ENCODE measurements at places on chromosomes 11 and 22.

GRCh38 chr11:1479006-1479677 is 7.4 kb downstream of the MOB2 start:
- no peak for DNase-seq

GRCh38 chr22:25554689-25555088 is 9.8 kb upstream of the GRK3 start:
- DNase-seq = no peak

DNA sequence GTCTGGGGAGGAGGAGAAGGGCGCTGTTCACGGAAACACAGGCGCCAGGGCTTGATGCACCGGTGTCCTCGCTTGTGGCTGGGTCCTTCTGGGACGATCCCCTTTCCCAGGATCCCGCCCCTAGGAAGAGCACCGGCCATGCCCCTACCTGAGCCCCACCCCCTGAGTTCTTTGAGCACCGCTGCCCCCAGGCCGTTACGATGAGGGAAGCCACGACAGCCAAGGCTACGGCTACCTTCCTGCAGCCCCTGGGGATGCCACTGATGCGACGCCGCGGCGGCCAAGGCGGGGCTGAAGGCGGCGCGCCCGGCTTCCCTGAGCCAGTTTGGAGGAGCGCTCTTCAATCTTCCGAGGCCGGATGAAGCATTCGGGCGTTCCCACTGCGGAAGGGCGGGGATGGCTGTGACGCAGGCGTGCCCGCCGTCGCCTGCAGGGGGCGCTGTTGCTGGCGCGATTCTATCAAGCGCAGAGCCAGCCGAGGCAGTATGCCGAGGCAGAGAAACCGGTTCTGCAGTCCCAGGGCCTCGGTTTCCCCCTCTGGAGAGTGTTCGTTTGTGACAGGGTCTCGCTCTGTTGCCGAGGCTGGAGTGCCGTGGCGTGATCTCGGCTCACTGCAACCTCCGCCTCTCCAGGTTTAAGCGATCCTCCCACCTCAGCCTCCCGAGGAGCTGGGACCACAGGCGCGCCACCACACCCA is 9.7 kb upstream of the NEFH start:
- peak; percentile 35 for DNase-seq

DNA sequence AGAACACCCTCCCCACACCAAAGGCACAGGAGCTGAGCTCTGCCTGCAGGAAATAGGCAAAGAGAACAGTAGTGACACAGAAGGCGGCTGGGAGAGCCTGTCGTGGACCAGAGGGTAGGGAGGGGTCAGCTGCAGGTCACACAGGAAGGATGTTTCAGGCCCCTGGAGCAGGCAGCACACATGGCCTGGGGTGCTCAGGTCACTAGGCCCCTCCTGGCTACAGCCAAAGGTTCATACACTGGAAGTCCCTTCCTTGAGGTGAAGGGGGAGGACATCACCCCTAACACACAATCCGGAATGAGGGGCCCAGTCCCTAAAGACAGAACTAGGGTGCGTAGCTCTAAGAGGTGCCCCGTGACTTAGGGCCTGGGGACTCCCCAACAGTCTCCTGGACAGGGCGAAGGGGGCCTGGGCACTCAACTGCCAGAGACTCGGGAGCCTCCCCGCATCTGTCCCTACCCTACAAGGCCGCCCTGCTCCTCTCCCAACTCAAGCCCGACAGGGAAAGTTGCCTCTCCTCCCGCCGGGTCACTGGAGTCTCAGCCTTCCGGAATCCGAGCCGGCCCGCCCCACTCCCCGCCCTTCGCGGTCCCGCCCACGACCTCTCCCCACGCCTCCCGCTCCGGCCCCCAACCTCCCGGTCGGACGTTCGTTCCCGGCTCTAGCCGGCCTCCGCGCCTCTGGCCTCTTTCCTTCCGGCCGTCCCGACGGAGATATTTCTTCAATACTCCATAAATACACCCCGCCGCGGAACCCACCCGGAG is at the start of gene CYB5R2:
Gene CYB5R2, minus strand, starts transcription at position 541 of the 764 bp plus-strand sequence. CDS start 675 bp downstream, outside the sequence.
- no peak for DNase-seq
